ENCODE measurements at places on chromosomes 1 and 21.
A peak's percentile ranks its signal among the peaks of the same experiment; 100 is the strongest.

- DNase-seq = no peak
Observed at GRCh38 chr1:242554577-242554976, 30.1 kb upstream of the PLD5 start.

GRCh38 chr1:151504759-151505158, 6.4 kb upstream of the CGN start:
- DNase-seq = no peak

DNA sequence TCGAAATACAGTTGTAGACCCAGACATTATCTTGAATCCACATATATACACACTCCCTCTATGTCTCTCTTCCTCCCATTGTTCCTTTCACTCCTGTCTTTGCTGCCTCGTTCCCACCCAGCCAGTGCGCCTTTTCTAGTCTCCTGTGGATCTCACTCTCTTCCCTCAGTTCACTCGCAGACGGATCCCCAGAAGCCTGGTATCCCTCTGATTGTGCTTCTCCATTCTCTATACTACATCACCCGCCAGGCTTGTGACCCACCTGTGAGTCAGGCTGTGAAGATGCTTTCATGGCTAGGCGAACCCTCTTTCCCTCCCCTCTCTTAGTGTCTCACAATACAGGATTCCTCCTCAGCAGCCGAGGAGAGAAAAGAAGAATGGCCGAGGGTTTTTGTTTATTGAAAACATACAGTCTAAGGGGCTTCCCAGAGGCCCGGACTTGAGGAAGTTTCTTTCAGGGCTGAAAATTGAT, 1.5 kb downstream of the HCN3 start:
- no peak for DNase-seq

- no peak for DNase-seq
Observed at GRCh38 chr1:22709891-22710700, 543 bp upstream of the EPHB2 start.

- no peak for DNase-seq
Observed at GRCh38 chr1:165795894-165796293, 27.2 kb upstream of the TMCO1 start.

DNA sequence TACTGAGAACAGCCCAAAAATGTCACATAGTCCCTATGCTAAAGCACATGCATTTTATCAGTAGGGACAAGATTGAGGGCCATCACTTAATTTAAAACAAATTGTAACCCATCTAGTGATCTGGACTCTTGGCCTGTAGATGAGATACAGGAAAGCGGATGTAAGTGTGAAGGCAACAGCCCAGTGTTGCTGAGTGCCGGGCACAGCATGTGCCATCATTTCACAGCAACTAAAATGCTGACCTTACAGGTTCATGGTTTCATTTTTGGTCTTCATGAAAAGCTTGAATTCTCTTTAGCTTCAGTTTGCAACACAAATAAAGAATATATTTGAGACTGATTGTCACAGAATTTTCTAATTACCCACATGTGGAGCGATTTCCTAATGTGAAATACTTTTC, 5.8 kb downstream of the COG2 start:
- no peak for DNase-seq

GRCh38 chr1:1033009-1033587, 13.2 kb downstream of the AGRN start:
- peak; percentile 85 for DNase-seq

DNA sequence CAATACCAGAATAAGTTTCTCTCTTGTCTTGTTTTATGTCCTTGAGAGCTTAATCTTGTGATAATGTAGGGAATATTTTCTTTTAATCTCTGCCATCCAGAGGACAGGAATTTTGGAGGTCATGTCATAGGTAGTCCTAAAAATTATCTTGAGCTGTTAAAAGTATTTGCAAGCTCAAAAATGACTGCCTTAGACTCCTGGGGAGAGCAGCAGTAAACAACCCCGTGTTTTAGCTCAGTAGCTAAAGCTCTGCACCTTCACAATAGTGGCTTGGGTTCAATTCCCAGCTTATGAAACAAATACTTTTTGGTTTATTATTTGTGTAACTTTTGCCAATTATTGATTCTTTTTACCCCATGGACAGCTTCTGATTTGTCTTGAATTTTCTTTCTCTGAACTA, 99.4 kb upstream of the OLFM3 start:
- DNase-seq = no peak

DNA sequence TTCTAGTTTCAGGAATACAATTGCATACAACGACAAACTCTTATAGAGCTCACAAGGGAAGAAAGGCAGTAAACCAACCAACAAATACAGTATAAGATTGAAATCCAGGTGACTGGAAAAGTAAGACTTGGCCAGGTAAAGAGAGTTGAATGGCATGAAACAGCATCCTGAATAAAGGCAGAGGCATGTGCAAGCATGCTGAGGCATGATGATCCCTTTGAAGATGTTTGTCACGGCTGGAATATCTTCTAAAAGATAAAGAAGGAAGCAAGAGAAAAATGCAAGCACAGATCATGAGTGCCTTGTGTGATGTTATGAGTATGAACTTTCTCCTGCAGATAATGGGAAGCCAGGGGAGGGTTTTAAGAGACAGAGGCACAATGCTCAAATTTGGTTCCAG, 83.3 kb upstream of the SPATA6 start:
- no peak for DNase-seq

DNA sequence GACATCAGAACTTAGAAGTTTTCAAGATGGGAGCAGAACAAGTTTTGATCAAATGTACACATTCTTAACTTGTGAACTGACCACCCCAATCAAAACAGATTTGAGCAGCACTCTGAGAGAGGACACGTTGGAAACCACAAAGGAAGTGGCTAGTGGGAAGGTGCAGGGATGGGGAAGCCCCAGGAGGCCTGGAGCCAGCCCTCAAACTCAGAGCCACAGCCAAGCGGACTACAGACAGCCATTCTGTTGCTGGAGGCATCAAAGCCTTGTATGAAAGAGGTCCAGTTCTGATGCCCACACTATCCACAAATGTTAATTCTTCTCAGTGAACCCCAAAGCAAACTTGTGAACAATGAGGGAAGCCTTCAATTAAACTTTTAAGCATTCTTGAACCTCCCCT, 143.6 kb upstream of the RAB4A start:
- peak; percentile 45 for DNase-seq

GRCh38 chr21:32112195-32112594, 166.7 kb downstream of the MIS18A start:
- no peak for DNase-seq

DNA sequence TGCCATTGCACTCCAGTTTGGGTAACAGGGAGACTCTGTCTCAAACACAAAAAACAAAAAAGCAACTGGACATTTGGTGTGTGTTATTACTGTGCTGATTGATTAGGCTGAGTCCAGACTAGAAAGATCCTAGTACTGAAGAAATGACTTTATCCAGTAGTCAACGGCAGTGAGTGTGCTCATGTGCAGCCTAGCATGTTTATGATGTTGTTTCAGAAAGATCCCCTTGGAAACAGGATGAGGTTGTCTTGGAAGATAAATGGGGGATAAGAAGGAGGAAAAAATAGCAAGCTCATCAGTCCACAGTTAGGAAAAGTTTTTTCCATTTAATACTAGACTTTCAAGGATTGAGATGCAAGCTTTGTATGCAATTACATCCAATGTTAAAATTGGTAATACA, 14.3 kb downstream of the RUSC1 start:
- no peak for DNase-seq

DNA sequence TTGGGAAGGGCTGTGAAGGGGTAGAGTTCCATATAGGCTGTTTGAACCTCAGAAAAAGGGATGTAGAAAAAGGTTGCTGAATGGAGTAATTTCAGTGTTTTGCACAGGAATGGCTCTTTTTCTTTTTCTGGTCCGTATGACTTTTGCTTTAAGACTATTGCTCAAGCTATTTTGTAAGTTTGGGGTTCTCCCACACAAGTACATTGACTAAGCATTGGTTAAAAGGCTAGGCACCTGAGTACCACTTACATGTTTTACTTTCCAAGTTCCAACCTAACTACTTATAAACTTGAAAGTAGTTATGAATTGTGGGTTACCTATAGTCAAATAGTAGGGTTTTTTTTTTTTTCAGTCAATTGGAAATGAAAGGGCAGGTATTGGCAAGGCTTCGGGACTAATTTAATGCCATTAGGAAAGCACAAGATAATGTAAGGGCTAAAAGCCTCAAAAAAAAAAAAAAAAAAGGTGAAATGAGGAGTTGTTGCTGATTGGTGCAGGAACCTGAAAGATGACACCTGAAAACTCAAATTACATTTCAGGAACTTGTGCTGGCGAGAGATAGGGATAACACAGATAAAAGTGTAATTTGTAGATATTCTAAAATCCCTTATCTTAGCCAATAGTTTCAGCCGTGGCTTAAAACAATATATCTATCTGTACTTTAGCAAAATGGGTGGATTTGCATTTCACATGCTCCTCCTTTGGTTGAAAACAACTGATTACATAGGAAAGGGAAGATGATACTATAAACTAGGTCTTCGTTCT, 209.5 kb downstream of the RPS6KC1 start:
- DNase-seq = no peak

DNA sequence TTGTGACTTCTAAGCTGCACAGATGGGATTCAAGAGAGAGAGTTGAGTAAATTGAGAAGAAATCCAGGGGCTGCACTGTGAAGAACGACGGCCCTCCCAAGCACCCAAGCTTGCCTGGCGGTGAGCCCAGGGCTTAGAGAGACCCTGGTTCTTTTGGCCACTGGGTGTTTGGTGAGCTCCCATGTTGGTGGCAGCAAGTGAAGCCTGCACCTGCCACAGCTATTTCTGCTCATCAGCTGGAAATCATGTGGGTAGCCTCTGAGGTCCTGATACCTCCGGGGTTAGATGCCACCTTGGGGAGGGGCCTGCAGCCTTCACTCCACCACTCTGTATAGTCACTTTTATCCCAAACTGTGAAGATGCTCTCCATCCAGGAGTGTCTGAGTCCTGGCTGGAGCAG, 6.2 kb upstream of the BTG2 start:
- DNase-seq = no peak

All from activated CD4-positive, CD25-positive, alpha-beta regulatory T cell treated with anti-CD3 and anti-CD28 coated beads, Interleukin-2, amount 50 U/mL, for 72 hours (primary cell).